Omental fat pad (tissue), 4 donors: ENCODE measurements at places on chromosomes 12 and 14.

- DNase-seq, result no peak
Measured at GRCh38 chr14:53840444-53840843, 116.2 kb downstream of the BMP4 start.

DNA sequence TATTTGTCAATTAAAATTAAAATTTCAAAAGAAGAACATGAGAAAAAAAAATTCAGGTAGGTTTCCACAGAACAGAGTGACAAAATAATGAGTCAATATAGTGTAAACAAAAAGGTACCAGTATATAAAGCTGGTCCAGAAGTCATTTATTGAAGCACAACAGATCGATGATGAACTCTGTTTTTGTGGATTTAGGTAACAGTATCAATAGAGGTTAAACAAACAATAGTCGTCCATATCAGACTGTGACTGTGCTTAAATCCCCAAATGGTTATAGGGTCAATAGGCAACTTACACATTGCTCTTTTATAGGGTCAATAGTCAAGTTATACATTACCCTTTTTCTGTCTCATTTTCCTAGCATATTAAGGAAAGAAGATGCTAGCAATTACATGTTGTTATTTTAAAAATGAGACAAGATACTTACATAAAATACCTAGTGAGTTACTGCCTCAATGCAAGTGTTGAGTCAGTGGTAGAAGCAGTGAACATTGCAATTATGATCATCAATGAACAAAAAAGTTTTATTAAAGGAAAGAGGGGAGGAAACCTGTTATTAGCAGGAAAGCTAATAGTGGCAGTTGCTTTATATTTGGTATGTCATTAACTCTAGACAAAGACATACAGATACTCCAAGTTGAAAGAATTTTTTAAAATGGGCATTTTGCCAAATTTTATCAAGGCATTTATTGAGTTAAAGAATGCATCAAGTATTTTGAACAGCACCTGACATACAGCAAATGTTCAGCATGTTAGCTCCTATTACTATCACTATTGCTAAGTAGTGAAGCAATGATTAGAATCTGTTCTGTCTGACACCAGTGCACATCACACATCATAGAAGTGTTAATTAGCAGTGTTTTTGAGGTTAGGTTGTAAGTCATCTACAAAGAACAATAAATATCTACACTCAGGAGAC is 102.9 kb downstream of the CCER1 start:
- DNase-seq, result no peak

GRCh38 chr12:109739747-109740693 is 26.4 kb downstream of the FAM222A start:
- DNase-seq, result no peak

DNA sequence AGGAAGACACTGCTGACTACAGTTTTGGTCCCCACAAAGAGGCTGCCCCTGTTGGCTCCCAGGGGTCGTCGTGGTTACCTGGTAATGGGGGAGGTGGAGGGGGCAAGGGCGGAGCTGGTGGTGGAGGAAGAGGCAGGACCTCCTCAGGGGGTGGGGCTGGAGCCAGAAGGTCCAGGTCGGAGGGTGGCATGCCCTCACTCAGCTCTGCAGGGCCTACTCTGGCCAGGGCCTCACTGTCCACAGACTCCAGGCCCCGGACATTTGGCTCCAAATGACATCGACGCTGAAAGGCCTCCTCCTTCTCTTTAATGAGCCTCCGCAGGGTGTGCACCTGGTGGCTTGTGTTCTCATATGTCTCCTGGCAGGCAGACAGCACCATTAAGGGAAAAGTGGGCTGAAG is 28.5 kb downstream of the PRPF40B start:
- DNase-seq, result no peak

DNA sequence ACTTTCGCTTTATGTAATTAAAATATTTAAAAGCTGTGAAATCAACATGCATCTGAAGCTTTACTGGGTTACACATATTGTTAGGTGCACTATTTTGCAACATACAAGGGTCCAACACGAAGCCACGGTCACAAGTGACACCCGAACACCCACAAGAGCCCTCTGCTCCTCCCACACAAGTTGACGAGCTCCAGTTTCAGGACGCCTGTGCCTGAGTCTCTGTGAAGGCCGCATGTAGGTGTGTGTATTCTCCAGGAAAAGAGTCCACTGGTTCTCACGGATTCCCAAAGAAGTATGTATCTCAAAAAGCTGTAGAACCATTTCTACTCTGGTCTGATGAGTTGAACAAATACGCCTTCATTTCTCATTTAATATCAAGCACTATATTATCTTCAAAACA is 12.0 kb downstream of the SLC15A4 start:
- DNase-seq, result no peak

DNA sequence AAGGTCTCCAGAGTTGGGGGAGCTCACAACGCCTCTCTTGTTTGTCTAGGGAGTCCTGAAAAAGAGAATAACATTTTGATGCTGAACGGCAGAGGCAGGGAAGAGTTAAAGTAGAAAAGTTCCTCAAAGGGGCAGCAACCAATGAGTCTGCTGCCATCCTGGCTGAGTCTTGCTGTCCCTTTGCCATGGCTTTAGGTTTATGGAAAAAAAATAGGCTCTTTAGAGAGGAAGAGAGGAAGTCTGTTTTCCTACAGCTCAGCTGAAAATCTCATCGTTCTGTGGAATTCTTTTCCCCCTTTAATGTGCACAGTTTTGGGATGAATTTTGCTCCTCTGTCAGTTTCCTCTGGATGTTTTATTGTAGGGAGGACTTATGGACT is 314.8 kb upstream of the TBX3 start:
- no peak for DNase-seq
